ENCODE measurements at places on chromosomes 4 and X.

GRCh38 chr4:166091146-166091545 is 218.1 kb downstream of the TLL1 start:
- no peak for DNase-seq

GRCh38 chr4:126435491-126435890 is 1120.7 kb downstream of the FAT4 start:
- DNase-seq = no peak

DNA sequence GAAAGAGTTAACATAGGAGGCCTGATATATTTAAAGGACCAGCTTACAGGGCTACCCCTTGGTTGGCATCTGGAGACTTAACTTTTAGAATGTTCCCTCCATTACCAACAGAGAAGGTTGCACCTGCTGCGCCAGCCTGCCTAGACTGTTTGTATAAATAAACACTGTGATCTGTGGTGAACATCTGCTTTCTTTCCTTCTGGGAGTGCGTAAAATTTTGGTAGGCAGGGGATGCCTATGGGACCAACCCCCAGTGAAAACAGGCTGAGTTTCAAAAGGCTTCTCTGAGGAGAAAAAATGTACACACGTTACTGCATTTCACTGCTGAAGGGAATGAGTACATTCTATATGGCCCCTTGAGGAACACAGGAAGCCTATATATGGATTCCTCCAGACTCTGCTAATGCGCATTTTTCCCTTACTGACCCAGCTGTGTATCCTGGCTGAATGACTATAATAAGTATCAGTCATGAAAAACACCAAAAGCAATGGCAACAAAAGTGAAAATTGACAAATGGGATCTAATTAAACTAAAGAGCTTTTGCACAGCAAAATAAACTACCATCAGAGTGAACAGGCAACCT is 13.8 kb downstream of the CENPC start:
- DNase-seq = no peak

- no peak for DNase-seq
Observed at GRCh38 chr4:184364100-184364921, 110.0 kb downstream of the IRF2 start.

DNA sequence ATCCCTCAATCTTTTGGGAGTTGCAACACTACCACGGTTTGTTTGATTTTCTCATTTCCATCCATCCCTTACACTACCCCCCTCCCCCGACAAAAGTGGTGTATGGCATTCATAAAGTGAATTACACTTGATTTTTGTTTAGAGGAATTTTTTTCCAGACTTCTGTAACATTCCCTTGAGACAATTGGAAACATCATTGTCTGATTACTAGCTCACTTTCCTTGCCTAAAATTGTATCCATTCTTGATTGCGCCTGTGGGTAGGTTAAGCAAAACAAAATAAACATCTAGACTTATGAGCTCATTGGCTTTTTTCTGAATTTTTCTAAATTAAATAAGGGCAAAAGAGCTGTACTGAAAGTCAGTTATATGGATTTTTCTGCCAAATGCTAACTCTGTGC is 3.5 kb downstream of the GPC3 start:
- no peak for DNase-seq

DNA sequence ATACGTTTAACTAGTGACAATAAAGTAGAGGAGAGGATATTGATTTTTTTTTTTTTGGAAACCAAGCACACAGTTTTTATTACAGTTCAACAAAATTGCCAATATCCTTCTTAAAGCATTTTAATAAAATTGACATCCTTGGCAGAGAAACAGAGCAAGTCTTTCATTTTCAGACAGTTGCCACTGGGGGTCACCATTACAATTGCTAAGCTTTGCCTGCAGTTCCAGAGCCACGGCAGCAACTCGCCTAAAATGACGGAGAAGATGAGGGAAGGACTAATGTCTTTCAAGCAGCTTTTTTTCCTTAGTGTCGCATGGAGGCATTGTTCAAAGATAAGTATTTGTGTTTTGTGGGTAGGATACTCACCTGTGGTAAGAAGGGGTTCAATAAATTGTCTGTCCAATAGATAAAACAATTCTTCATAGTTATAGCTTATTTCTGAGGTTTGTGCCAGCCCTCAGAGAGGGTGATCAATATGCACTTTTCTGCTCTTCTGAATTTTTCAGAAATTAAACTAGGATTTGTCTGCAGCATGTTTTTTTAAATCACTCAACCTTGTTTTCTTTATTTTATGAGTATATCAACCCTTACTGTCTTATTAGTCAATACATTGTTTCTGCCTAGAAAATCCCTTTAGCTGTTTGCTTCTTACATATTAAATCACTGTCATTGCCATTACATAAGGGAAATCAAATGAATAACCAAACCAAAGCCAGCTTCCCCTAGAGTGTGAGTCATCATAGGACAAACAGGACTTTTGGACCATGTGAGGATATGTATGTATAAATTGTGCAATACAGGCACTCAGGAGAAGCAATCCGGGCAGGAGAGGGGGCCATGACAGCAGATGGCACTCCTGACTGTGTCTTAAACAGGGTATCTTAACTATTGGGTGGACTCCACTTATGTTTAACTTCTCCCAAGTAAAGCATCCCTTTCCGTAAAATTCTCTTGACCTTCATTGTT is 508.1 kb upstream of the ARX start:
- no peak for DNase-seq

DNA sequence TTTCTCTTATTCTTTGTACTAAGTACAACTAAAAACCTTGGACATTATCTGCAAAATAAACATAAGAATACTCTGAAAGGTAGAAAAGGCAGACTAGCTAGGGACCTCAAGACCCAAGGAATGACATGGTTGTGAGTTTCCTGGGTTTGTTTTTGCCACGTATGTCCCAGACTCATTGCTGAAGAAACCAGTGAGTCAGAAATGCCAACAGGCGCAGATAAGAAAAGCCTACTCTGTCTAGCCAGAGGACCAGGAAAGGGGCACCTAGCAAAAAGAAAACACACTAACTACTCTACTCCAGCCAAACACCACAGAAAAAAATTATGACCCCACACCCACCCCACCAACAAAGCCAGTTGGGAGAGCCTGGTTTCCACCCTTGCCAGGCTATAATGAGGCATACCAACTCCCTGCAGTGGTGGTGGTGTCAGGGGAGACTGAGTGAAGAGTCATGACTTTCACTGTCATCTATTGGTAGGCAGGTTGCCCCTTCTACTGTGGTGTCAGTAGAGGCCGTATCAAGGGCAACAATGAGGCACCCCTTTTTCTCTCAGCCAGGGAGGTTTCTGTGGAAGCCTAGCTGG is 10.9 kb downstream of the MTMR1 start:
- no peak for DNase-seq

DNA sequence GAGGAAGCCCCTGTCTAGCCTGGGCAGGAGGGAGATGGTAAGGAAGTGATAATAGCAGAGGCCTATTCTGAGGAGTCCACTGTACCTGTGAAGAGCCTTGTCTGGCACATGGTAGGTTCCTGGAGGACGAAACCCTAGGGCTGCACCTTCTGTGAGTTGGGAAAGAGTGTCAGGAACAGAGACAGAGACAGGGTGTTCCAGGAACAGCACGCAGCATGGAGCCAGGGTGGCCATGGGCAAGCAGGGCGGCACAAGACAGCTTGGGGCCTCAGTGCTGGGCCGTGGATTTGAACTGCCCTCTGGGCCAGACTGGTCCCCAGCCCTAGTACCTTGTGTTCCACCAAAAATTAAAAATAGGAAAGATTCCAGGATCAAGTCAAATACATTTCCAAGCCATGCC is 272.5 kb downstream of the EVC2 start:
- no peak for DNase-seq

GRCh38 chrX:111375747-111376146 is 36.2 kb downstream of the DCX start:
- no peak for DNase-seq

DNA sequence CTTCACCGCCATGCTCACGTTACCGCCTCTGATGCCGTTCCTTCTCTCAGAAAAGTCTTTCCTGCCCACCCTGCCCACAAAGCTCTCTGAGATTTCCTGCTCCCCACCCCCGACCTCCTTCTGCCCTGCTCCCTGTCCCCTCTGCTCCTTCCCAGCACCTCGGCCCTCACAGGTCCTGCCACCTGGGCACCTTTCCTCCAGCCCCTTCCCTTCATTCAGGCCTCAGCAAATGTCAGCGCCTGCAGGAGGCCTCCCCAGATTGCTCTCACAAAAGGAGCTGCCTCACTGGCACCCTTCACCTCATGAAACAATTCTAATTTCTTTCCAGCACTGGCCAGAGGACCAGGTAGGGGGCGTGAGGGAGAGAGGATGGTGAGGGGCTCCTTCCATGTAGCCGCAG is 33.6 kb upstream of the MXD4 start:
- no peak for DNase-seq

DNA sequence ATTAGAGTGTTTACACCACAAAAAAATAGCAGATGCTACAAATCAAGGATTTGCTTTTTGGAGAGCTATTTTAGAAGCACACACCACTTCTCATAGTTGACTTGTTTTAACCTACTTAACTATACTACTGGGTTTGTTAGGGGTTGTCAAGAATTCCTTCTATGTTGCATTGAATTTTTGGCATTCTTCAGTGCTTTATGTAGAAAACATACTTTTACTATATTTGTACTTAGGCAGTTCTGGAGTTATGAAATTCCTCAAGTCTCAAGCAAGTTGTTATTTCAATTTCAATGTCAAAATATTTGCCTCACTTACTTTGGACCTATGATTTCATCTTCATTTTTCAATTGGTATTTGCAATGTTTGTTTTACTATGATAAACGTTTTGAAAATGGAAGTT is 449.6 kb downstream of the GLUD2 start:
- no peak for DNase-seq
